Naive thymus-derived CD8-positive, alpha-beta T cell (primary cell): ENCODE measurements at places on chromosomes 16 and 17.

GRCh38 chr17:34117811-34118210 is 137.3 kb upstream of the CCL2 start:
- no peak for DNase-seq

GRCh38 chr17:57876866-57877237 is 27.0 kb upstream of the MRPS23 start:
- no peak for DNase-seq

DNA sequence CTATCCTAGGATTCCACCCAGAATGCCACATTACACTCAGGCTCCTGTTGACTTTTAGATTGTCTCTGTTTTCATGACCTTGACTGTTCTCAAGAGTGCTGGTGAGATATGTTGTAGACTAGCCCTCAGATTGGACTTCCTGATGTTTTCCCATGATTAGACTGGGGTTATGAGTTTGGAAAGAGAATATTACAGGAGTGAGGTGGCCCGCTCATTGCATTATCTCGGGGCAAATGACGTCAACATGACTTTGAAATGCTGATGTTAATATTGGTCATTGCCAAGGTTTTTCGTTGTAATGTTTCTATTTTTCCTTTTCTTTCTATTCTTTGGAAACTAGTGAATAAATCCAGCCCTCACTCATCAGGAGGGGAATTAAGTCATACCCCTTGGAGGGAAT is 355.7 kb upstream of the MON1B start:
- DNase-seq, result no peak

- no peak for DNase-seq
Measured at GRCh38 chr16:87496447-87496801, 3.6 kb upstream of the ZCCHC14 start.

DNA sequence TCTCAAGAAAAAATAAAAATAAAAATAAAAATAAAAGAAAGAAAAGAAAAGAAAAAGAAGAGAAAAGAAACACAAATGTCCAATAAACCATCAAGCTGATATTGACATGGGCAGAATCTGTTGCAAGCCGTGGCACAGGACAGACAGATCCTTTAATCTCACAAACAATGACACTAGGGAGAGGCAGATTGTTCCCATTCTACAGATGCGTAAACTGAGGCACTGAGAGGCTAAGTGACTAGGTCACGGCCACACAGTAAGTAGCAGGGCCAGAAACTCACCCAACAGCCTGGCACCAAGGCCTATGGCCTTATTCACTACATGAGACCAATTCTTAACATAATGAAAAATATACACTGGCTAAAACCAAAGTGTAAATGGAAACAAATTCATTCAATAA is 28.3 kb upstream of the ZFP90 start:
- no peak for DNase-seq

DNA sequence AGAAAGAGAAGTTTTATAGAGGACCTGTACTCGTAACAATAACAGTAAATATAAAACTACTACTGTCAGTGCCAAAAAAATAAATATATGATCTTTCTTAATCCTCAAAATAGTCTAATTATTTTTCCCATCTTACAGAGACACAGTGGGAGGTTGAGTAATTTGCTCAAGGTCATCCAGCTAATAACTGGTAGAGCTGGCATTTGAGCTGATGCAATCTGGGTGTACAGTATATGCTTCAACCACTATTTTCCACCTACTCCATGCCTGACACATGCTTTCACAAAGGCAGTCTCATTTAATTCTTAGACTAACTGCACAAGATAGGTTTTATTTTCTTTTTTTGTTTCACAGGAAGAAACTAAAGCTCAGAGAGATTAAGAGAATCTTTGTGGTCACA is 33.6 kb downstream of the PIGL start:
- no peak for DNase-seq

GRCh38 chr17:65155622-65156021 is 18.5 kb downstream of the RGS9 start:
- no peak for DNase-seq

DNA sequence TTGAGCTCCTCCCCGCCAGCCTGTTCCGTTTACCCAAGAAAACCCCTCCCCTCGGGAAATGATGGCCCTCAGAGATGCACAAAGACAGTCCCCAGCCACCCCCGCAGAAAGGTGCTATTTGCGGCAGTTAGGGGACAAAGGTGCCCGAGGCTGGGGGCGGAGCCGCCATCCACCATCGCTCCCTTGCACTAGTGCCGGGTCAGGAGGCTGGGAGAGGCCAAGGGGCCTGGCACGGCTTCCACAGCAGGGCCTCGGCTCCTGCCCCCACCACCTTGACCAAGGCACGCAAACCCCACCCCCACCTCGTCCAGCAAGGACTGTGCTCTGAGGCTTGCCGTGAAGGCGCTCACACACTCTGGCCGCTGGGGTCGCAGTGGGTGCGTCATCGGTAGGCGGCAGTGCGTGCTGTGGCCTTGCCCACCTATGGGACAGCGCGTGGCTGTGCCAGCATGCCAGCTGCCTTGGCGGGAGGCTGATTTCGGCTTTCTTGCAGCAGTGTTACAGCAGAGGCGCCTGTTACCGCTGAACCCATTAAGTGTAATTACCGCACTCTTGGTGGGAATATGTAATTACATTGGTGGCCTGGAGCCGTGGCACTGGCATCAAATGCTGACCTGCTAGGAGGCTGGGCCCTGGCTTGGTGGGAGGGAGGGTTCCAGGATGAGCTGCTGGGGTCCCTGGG is 31.8 kb downstream of the TPSG1 start:
- DNase-seq, result no peak

DNA sequence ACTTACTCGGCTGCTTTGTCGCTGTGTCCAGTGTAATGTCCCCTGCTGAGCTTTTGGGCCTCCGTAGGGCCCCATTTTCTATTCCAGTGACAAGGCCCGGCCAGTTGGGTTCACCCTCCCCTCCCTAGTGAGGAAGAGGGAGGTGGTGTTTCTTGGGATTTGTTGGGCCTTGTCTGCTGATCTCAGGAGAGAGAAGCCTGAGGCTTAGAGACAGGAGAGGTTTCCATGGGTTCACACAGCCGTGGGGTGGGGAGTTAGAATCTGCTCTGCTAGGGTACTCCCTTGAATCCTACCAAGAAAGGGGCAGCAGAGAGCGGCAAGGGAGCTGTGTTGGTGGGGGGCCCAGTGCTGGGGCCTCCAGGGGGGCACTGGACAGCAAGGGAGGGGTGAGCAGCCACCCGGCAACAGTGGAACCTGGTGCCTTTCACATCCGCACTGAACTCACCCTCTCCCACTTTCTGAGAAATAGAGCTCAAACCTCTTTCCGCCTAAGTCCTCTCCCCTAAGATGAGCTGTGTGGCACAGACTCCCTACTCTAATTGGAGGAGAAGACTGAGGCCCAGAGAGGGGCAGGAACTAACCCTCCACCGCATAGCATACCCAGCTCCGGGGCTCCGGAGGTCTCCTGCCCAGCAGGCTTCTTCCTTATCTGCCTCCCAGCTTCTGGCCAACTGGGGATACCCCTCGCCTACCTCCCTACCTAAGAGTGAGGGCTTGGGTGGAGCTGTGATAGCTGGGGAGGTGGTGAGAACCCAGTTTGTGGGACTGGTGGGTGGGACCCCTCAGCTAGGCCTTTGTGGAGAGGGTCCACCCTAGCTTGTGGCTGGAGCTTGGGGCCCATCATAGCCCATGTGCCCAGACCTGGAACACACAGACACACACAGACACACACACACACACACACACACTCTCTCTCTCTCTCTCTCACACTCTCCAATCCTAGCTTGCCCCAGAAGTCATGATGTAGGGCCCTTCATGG is 6.8 kb downstream of the TBKBP1 start:
- no peak for DNase-seq

GRCh38 chr16:35750157-35750689 is 2290.8 kb downstream of the TP53TG3F start:
- DNase-seq, result no peak

GRCh38 chr16:56428091-56428490 is 2.7 kb upstream of the AMFR start:
- DNase-seq, result no peak

DNA sequence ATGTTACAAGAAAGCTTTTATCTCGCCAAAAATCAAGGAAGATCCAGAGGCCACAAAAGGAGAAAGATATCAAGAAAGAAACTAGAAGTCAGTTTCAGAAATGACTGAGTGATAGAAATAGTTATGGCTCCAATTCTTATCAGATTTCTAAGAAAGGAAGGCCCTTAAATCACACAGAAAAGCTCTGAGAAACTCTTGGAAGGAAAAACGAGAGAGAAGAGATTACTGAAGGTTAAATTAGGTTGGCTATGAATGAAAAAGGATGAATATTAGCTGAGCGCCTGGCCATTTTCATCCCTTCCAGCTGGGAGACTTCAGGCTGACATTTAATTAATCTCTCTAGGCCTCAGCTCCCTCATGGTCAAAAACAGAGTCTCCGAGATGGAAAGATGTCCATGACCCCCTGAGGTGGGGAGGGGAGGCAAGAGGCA is 72.3 kb downstream of the CYTH1 start:
- no peak for DNase-seq

GRCh38 chr16:21164521-21165168 is 6.2 kb downstream of the LDAF1 start:
- DNase-seq, result no peak

DNA sequence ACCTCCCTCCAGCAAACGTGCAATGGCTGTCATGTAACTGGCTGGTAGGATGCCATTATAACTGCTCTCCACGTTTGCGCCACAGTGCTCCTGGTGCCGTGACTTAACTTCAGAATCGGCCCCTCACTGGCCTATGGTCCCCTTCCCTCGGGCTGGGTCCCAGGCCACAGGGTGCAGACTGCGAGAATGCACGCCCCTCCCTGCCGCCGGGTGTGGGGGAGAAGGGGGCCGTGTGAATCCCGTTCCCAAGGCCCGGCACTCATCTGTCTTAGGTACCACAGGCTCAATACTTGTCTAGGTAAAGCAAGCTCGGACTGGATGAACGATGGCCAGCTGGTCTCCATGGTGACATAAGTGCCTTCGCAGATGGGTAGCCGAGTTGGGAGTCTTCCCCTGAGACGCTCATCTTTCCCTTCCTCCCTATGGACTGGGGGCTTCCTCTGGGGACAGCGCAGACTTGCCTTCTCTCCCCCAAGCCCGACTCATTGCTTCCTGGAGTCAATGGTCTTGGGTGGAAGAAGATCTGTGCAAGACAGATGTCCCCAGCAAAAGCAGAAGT is 37.8 kb downstream of the TIMM22 start:
- DNase-seq, result no peak

DNA sequence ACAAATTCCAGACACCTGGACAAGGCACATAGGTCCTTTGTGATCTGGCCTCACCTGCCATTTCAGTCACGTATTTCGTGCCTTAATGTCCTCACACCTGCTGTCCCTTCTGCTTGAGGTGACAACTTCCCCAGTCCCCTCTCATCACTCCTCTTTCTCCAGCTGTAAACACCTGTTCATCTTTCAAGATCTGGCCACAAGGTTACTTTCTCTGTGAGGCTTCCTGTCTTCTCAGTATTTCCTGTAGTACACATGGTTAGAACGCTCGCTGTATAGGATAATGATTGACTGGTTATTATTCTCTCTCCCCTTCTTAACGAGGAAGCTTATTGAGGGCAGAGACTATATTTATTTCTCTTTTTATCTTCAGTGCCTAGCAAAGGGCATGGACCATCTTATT is 74.5 kb upstream of the PMFBP1 start:
- no peak for DNase-seq

GRCh38 chr16:72094266-72094610 is 591 bp downstream of the DHX38 start:
- no peak for DNase-seq

DNA sequence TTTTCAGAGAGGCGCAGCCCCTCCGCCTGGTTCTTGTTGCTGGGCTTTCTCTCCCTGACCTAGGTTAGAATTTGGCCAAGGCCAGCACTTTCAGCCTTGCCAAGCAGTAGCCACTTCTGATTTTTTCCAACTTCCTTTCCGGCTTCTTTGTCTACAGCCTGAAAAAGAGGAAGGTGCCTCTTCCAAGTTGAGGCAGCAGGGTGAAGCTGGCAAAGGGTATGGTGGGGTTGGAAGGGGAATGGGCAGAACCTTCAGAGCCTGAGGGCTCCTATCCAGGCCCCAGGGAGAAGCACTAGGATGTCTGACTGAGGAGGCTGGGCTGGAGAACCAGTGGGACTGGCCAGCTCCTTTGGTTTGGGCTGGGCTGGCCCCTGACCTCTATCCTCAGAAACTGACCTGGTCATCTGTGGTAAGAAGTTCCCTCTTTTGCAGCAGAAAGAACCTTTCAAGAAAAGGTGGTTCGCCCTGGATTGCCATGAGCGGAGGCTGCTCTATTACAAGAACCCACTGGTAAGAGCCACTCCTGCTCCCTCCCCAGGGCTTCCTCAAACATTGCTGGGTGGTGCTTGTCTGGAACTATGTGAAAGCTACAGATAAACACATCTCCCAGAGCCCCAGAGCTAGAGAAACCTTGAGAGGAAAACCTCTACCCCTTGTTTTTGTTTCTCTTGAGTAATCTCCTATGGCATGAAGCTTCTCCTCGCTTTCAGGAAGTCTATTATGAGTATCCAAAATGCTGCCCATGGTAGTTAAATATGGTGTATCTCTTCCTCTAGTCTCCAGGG is 16.6 kb upstream of the RNF135 start:
- DNase-seq, result no peak

GRCh38 chr16:86865851-86866662 is 287.7 kb downstream of the FOXL1 start:
- no peak for DNase-seq

DNA sequence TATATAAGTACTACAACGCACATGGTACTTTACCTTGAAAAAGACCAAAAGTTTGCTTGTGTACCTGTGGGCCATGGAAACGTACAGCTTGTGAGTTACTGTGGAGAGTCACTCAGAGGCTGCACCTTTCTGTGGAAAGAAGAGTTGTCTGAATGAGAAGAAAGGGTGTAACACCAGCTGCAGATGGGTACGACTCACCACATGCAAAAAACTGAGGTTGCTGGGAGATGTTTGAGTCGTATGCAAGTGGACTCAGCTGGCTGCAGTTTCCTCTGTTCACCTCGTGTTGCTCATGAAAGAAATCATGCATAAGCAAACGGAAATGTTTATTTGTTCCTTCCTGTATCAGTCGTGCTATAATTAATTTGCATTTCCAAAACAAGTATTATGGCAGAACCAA is 22.4 kb upstream of the DYNLRB2 start:
- peak; percentile 41 for DNase-seq

DNA sequence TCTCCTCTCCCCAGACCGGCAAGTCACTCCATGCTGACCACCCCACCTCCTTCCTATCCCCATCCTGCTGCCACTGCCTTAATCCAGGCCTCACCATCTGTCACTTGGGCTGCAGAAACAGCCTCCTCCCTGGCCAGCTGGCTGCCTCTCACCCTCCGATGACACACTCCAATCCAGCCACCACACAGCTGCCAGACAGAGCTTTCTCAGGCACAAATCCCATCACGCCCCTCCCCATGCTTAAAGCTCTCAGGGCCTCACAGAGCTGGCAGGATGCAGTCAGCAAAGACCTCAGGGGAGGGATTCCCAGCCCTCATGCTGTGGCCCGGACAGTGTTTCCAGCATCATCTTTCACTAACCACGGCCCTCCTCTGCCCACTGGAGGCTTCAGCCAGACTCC is 13.7 kb downstream of the CAMKK1 start:
- DNase-seq, result no peak

DNA sequence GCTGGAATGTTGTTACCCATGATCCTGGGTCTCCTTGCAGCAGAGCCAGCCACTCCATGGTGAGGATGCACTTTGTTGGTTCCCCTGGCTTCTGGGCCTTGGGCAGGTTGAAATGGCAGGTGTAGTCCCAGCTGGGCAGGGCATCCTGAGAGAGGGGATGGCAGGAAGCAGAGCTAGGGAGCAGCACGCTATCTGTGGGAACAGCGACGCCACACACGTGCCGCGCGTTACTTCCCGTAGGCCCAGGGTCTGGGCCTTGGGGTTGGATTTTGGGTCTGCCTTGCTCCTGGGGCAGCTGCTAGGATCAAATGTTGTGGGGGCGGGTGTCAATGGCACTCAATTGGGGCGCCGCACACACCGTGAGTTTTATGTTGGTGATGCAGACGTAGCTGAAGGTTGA is 368.0 kb downstream of the CPPED1 start:
- DNase-seq, result no peak
